Stimulated activated CD8-positive, alpha-beta memory T cell treated with anti-CD3 and anti-CD28 coated beads, Interleukin-7, amount 100 ng/mL, for 1 hour (primary cell): ENCODE measurements at places on chromosomes 12 and 14.

GRCh38 chr14:99063620-99064225 lies 208.3 kb downstream of the BCL11B start:
- DNase-seq = no peak

DNA sequence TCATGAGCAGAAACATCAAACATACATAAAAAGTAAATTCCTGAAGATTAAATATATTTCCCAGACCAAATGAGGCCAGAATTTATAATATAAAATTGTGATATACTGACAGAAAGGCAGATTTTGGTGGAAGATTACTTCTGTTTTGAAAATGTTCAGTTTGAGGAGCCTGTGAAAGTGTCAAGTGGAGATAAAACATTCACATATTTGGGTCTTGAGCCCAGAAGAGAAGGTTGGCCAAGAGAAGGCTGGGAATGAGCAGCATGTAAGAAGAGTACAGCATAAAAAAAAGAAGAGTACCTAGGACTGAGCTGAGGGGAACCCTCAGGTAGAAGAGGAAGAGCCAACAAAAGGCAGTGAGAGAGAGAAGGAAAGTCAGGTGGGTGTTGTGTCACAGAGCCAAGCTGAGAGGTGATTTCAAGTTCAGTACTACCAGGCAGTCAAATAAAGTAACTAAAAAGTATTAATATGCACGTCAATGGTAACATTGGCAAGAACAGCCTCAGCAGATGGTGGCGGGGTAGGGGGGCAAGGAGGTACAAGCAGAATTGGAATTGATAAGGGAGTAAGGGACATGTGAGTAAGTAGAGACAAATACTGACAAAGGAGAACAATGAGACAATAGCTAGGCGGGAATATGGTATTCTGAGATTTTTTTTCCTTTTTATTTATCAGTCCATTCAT lies 120.7 kb upstream of the TTC7B start:
- DNase-seq = no peak

DNA sequence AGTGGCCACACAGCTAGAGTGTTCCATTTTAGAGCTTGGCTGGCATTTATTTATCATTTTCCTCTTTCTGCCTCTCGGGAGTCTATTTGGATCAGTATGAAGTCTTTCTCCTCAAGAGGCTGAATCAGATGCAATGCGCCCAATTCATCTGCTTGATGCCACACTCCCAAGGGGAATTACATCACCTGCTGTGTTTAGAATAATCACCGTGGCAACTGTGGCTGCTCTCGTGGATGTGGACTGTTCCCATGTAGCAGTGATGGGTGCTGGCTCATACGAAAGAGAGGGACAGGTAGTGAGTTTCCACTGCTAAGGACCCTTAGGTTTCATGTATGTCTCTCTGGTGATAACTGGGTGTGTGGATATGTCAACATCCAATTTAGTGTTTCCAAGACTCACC lies 70.7 kb downstream of the SRRM4 start:
- DNase-seq = no peak

GRCh38 chr12:29547864-29548263 lies 50.4 kb upstream of the OVCH1 start:
- DNase-seq = no peak

GRCh38 chr12:28489246-28489645 lies 299.0 kb downstream of the CCDC91 start:
- DNase-seq = no peak

GRCh38 chr14:104573930-104574329 lies 5.6 kb upstream of the C14orf180 start:
- no peak for DNase-seq
